ENCODE measurements at places on chromosomes 7 and 10.

GRCh38 chr10:29643771-29644501 lies 9.2 kb upstream of the SVIL start:
- DNase-seq = no peak

- no peak for DNase-seq
Observed at GRCh38 chr7:23276376-23276775, 22.8 kb upstream of the MALSU1 start.

- DNase-seq = no peak
Observed at GRCh38 chr10:73253225-73253555, 746 bp upstream of the MRPS16 start.

DNA sequence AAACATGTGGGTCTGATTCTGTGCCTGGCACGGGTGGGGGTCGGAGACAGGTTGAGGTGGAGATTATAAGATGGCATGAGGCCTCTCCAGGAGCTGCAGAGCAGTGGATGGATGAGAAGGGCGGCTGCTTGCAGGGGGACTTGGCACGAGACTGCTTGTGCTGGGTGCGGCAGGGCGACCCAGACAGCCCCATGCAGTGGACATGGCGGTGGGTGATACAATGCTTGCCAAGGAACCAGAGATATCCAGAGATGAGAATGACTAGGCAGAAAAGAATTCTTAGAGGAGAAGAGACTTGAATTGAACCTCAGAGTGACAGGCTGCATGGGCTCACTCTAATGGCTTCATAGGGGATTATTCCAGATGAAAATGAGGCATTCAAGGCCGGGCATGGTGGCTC lies 145.4 kb downstream of the NEURL1 start:
- no peak for DNase-seq

DNA sequence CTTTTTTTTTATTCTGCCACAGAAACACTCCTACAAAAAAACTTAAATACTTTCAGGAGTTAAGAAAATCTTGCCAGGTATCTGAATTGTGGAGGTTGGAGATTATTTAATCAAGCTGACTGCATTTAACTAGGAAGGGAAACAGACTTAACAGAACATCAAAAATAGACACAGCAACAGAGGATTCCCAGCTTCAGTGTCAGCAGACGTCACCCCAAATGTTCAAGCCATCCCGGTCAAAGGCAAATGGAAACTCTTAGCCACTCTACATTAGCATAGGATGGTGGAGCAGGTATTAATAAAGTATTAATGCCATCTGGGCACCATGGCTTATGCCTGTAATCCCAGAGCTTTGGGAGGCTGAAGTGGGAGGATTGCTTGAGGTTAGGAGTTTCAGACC lies 139.7 kb upstream of the SVIL start:
- DNase-seq = no peak

DNA sequence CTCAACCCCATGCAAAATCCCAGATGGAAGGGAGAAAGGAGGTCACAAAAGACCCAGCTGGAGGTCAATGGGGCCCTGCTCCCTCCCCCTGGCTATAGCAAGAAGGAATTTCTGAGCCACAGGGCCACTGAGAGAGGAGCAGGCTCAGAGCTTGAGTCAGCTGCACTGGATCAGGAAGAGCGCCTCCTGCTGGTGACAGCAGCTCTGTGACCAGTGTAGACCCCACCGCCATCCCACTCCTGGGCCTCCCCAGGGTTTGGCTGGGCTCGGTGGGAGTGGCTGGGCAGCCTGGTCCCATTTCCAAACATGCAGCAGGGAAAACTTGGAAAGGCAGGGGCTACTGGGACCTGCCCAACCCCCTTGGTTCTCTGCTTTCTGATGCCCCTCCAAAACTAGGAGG lies 31.5 kb upstream of the PRLHR start:
- DNase-seq = no peak

- no peak for DNase-seq
Observed at GRCh38 chr10:76432016-76433012, 1000.9 kb downstream of the LRMDA start.

GRCh38 chr10:62708569-62708968 lies 96.0 kb upstream of the ADO start:
- DNase-seq = no peak

- DNase-seq = no peak
Observed at GRCh38 chr7:132650498-132650897, 74.2 kb upstream of the PLXNA4 start.

GRCh38 chr10:549391-549790 lies 140.1 kb downstream of the DIP2C start:
- no peak for DNase-seq

GRCh38 chr7:95454438-95455045 lies 19.7 kb upstream of the PON2 start:
- no peak for DNase-seq
